ENCODE measurements at places on chromosomes 5 and 9.

- no peak for DNase-seq
These were observed 30.4 kb downstream of the CERT1 start for GRCh38 chr5:75481024-75481423.

DNA sequence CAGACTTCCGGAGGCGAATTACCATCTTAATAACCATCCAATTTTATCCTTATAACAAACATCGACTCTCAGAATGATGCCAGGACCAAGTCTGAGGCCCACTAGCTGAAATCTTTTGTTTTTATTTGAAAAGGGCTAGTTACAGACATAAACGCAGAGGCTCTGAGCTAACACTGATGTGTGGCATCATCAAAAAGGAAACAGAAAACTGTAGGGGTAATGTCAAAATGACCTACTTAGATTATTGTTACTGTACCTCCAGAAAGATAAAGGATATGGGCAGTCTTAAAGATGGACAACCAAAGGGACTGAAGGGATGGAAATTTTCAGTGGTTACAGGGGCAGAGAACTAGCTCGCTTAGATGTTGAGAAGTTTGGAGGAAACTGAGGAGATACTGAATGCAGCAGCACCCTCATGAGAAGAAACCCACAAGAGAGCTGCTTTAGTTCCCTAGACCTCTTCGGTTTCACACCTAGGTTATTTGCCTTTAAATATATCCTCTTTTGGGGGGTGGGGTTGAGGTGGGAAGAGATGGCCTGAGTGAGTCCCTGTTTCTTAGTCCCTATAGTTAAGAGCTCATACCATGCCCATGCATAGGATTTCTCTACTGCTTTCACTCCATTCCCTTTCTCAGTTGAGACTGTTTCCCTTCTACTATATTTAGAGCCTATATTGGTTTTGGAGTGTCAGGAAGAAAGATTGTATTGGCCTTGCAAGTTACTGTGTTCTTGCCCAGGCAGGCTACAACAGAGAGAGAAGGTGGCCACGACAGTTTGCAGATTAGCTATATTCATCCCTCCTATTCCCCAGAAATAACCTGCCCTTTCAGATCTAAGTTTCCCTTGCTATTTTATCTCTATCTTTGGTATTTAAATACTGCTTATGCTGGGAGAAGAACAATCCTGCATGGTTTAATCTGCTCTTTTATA is 320.4 kb upstream of the EFNA5 start:
- no peak for DNase-seq

DNA sequence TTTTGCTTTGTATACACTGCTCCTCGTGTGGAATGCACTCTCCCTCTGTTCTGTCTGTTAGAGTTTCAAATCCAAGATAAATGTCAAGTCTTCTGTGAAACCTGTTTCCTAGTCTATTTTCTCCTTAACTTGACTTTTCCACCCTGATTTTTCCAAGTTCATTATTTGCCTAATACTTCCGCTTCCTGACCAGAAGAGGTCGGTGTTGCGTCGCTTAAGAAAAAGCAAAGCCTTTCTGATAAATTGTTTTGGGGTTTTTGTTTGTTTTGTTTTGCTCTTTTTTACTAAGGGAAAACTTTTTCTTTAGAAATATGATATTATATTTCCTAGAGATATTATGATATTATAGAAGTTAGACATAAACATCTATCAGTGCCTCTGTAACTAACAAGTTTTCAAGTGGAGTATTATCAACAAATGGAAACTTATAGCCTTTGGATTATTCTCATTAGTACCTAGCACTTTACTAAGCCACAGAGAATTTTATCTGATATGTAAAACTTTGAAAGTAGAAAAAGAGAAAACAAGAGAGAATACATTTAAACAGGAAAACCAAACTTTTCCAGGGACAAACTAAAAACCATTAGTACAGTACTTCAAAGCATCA is 55.8 kb downstream of the PHAX start:
- DNase-seq, result no peak

- no peak for DNase-seq
These were observed 46.8 kb downstream of the LHFPL2 start for GRCh38 chr5:78601559-78602314.

GRCh38 chr5:77637170-77637997 is 1.1 kb downstream of the OTP start:
- DNase-seq, result no peak

DNA sequence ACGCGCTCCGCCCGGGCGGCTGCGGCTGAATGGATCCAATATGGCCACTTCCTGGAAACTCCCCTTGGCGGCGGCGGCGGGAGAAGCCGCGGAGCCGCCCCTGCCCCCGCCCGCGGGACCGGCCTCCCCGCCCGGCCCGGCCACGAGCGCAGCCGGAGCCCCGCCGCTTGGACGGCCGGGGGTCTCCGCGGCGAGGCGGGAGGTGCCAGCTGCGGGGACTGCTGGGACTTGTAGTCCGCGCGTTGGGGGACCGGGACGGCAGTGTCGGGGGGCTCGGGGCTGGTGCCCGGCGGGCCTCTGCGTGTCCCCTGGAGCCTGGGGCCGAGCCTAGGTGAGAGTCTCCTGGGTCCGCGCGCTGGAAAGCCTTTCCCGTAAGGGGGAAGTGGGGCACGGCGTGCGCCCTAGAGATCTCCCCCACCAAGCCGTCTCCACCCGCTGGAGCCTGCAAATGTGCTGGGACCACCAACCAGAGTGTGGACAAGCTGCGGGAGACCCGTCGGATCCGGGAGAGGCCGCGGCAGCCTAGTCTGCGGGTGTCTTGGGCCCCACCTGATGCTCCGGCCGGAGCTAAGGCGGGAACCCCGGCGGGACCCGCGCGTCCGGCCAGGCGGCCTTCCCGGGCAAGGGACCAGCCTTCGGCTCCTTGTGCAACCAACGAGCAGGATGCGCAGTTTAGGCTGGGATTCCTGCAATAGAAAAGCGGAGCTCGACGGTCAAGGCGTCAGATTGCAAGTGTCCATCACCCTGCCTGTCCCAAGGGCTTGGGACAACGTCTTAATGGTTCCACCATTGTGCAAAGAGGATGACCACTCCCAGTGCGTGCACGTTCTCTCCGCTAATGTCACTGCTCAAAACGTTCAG is at the start of gene SEPTIN8:
Gene SEPTIN8, minus strand, starts transcription at position 31 of the 861 bp plus-strand sequence. CDS start 102 bp downstream, outside the sequence.
- DNase-seq, result peak; percentile 46

GRCh38 chr5:149794041-149794440 is 63.9 kb downstream of the PPARGC1B start:
- DNase-seq, result no peak

- no peak for DNase-seq
These were observed 10.5 kb downstream of the NR2F1-AS1 start for GRCh38 chr5:93570294-93571113.

Measured in body of pancreas (tissue), 4 donors.